Kidney epithelial cell (primary cell): ENCODE measurements at places on chromosomes 2 and 18. TPM values are rescaled to one million over a fixed set of nuclear protein-coding genes. Genes with fewer than 3 reads are reported as not detected.

DNA sequence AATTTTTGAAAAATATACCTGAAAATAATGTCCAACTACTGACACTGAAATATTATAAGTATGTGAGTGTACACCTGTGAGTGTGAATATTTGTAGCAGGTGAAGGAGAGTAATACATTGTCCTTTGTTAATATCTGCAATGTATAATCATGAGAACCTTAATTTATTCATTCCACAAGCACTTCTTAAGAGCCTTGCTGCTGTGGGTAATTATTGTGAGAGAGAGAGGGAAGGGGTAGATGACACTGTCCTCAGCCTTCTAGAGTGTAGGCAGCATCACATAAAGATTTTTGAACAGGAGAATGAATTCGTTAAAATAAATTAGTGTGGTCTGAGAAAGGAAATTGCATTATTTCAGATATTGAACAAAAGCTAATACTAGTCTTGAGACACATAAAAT, 157.2 kb downstream of the MAP2 start:
- DNase-seq = no peak

- peak; percentile 9 for DNase-seq
Measured at GRCh38 chr18:26909599-26910290, 44.2 kb upstream of the AQP4 start.

DNA sequence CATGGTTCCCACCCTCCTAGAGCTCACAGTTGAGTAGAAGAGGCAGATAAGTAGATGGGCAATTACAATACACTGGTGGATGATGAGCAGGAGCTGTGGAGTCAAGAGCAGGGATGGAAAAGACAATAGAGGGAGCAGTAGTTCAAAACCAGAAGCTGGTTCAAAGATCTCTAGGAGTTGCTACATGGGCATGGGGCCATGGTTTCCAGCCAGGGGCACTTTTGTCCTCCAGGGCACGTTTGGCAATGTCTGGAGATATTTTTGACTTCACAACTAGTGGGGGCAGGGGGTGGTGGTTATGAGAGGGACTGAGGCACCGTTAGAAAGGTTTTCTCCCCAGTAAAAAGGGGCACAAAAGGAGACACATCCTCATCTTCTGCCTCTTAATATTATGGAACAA, 236.0 kb downstream of the DYSF start:
- DNase-seq = no peak

Gene SLC9A4
- 2.2 and 3.2 TPM in 2 replicates for total RNA-seq

GRCh38 chr2:33342705-33343104, 133.7 kb upstream of the RASGRP3 start:
- no peak for DNase-seq

GRCh38 chr2:41828052-41828643, 219.7 kb upstream of the PKDCC start:
- peak; percentile 29 for DNase-seq

Gene NT5C1B
- total RNA-seq = not detected in 2 replicates

Gene PAX8
- total RNA-seq = 118 and 142 TPM in 2 replicates

Gene CHRNG
- not detected in 2 replicates for total RNA-seq

DNA sequence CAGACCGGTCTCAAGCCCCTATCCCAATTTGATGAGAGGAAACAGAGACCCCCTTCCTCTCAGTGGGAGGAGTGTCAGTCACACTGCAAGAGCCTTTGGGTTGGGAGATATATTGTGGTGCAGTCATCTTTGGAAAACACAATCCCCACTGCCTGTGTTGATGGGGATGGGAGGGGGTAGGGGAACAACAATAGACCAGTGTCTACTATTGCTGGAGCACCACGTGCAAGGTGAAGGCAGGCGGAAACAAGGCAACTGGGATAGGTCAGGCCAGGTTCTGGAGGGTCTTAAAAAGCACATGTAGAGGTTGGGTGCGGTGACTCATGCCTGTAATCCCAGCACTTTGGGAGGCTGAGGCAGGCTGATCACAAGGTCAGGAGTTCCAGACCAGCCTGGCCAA, 127.9 kb downstream of the ZFP36L2 start:
- DNase-seq = no peak

Gene ANKRD30B
- 0.07 and 0.08 TPM in 2 replicates for total RNA-seq

DNA sequence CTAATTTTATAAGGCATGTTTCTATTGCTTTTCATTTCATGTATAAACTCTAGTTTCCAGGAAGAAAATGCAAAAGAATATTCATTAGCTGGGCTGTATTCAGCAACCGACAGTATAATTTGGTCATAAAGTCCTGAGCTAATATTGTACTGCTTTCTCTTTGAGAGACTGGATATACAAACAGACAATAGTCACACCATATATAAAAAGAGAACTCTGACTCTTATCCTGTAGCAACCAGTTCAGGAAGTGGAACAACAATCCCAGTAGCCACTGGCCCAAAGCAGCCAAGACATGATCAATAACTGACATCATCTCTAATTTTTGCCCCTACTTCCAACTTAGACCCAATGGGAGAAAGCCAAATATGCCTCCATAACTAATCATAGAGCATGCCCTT, 160.8 kb downstream of the FSIP2 start:
- DNase-seq = no peak

Gene LYPD6B
- total RNA-seq = 1.2 and 5.3 TPM in 2 replicates

DNA sequence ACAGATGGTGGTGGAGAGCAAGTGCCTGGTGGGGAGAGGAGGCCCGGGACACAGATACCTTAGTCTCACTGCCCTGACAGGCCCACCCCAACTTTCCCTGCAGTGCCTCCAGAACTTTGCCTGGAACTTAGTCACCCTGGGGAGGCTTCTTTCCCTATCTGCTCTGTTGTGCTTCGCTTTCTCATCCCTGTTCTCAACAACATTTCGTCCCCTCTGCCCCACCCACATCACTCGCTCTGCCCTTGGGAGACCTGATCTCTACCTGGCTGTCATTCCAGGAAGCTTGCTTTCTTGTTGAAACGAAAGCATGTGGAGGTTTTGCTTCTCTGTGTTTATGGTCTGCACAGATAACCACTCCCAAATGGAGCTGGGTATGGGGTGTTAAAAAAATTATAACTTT, 93.8 kb downstream of the PRKCE start:
- DNase-seq = no peak

DNA sequence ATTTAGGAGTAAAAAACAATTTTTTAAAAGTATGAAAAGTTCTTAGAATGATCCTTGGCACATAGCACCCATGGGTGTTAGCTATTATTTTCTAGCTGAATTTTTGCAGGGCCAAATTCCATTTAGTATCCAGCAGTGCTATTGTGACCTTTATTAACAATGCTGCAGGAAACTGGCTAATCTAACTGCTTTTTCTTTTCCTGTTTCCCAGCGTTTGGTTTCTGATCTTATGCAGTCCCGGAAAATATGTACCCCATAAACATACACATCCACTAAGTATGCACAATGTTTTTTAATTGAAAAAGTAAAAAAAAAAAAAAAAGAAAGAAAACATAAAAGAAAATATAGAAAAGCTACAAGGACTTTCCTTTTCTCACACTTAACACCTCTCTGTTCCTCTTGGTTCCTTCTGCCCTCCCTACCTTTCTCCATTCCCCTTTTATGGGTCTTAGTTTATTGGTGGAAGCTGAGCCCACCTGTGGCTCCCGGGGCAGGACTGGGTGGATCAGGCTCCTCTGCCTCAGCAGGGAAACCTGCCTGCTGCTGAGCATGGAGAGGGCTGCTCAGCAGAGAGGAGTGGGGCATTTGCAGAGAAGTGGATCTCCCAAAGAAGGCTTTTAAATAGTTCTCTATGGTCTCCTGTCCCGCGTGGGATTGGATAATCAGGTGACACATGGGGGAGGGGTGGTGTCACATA, 9.3 kb upstream of the SLC16A14 start:
- DNase-seq = no peak
